ENCODE measurements at places on chromosomes 16 and 17.

DNA sequence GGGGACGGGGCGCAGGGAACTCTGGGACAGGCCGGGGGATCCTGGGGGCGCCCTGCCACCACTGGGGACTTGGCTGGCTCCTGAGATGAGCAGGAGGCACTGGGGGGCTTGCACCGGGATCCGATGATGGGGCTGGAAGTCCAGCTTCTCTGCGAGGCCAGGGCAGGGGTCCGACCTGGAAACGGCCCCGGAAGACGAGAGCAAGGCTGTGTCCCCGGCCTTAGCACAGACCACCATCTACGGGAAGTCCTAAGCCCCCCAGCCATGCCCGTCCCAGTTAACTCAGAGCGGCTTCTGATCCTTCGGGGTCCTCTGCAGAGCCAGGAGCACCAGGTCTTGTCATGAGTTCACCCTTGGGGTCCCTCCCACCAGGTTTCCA, 573 bp downstream of the CDT1 start:
- no peak for DNase-seq

DNA sequence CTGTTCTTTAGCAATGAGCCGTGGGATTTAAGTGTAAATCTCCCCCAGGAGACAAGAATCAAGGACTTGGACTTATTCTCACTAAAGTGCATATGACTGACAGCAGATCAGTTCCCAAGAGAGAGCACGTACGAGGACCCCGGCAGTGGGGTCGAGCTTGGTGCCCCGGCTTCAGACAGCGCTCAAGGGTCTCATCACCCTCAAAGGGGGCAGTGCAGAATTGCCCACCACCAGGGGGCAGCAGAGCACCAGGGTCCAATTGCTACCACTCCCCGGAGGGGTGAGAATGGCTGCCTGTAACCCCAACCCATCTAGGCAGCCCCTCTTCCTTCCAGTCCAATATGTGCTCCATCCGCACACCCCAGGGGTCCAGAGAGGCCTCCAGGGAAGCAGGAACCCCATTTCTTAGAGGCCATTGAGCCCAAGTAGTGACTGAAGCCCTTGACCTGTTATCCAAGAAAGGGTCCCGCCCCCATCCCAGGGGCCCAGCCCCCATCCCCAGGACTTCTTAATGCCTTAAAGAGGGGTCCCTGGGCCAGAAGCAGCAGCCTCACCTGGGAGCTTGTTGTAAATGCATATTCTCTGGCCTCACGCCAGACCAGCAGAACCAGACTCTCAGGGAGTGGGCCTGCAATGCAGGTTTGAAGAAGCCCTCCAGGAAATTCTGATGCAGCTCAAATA, 86.1 kb downstream of the ZDHHC7 start:
- peak; percentile 68 for DNase-seq

DNA sequence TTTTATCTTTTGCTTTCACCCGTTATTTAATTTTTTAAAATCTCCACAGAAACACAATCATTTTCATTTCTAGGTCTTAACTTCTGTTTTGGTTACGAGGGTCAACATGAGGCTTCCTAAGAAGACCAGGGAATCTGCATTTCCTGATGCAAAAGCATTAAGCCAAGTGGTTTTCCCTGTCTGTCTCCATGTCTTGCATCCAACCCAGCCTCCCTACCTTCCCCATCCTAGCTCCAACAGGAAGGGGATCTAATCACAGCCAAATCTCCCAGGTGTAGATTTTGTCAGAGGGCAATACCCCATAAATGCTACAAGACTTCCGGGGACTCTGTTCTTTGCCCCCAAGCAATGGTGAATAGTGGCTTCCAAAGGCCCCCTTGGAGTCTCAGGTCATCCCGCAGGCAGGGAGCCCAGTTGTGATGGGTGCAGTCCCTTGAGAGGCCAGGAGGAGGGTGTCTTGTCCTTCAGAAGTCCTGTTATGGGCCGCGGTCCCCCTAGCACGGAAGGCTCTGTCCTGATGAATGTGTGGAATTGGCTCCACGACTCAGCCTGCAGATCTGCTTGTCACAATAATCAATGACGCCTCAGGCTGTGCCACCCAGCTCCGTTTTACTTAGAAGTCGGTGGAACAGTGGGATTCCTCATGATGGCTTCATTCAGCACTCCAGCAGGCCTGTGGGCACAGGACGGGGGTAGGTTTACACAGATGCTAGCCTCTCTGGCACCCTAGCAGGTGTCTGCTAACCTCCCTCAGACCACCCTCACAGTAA, 141.1 kb downstream of the RGS9 start:
- DNase-seq, result peak; percentile 9

DNA sequence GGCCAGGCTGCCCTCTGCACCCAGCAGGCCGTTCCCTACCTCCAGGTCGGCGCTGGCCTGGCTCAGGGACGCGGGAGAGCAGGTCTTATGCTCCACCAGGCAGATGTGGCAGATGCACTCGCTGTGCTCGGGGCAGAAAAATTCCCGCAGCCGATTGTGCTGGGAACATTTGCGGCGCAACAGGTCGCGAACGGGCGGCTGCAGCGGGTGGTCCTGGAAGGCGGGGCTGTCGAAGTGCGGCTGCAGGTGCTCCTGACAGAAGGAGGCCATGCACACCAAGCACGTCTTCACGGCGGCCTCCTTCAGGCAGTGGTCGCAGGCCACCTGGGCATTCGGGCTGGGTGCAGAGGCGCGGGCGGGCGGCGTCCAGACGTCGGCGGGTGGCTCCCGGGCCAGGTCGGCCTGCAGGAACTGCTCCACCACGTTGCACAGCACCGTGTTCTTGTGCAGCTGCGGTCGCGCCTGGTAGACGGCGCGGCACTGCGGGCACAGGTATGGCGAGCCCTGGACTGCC, 439 bp downstream of the TRIM25 start:
- no peak for DNase-seq

GRCh38 chr17:67241719-67242341, 3.2 kb downstream of the HELZ start:
- no peak for DNase-seq

All from activated CD4-positive, alpha-beta T cell treated with anti-CD3 and anti-CD28 coated beads, Interleukin-2, amount 50 U/mL, for 1 hour (primary cell).